Activated CD4-positive, alpha-beta T cell treated with anti-CD3 and anti-CD28 coated beads, Interleukin-2, amount 50 U/mL, for 1 hour (primary cell): ENCODE measurements at places on chromosomes 5 and 9.

DNA sequence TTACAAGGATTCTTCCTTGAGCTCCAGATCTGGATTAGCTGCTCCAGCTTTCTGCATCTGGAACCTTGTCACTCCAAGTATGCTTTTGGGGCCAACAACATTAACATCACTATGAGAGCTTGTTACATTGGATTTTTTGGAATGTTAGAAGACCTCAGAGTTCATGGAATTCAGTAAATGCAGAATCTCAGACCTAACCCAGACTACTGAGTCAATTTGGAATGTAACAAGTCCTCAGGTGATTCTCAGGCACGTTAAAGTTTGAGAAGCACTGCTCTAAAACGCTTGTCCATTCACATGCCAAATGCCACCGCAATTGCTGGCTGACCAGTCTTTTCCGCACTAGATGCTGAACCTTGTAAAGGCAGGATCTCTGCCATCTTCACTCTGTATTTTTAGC is 251.4 kb upstream of the TRIM32 start:
- DNase-seq: no peak

GRCh38 chr5:78738693-78739300 is 90.2 kb upstream of the LHFPL2 start:
- DNase-seq: no peak

DNA sequence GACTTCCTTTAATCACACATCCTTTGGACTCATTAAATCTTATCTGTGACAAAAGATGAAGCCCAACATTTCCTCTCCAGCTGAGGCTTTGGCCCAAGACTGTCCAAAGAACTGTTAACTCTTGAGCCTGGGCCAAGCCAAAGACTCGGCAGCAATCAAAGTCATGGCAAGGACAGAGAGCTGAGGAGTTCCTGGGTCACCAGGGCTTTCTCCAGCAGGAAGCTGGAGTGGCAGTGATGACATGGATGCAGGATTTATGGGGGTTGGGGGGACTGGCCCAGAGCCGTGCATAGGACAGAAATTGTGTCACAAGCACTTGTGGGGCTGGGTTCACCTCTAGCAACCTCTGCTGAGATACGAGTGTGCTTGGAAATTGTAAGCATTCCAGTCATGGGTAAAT is 440.3 kb downstream of the PLK2 start:
- no peak for DNase-seq

DNA sequence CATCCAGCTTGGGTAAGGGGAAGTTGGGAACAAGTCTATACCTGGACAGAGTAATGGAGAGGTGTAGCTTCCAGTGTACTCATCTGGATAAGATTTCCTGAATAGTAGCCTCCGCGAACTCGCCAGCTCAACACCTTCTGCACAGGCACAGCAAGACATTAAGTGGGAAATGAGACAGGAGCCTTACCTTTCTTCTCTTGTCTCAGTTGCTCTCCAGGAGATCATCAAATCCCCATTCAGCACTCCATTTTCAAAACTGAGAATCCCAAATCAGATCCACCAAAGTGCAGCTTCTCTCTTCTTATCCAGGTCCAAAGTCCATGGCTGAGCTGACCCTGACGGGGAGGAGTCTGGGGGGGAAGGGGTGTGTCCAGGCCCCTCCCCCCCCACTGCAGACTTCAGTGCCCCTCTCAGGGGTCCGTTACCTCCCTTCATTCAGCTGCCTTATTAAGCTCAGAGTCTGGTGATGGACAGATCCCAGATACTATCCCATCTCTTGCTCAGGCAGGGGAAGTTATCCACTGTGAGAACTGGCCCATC is 5.9 kb upstream of the MGAT1 start:
- no peak for DNase-seq

GRCh38 chr5:138743484-138743883 is 9.7 kb upstream of the CTNNA1 start:
- DNase-seq: no peak

DNA sequence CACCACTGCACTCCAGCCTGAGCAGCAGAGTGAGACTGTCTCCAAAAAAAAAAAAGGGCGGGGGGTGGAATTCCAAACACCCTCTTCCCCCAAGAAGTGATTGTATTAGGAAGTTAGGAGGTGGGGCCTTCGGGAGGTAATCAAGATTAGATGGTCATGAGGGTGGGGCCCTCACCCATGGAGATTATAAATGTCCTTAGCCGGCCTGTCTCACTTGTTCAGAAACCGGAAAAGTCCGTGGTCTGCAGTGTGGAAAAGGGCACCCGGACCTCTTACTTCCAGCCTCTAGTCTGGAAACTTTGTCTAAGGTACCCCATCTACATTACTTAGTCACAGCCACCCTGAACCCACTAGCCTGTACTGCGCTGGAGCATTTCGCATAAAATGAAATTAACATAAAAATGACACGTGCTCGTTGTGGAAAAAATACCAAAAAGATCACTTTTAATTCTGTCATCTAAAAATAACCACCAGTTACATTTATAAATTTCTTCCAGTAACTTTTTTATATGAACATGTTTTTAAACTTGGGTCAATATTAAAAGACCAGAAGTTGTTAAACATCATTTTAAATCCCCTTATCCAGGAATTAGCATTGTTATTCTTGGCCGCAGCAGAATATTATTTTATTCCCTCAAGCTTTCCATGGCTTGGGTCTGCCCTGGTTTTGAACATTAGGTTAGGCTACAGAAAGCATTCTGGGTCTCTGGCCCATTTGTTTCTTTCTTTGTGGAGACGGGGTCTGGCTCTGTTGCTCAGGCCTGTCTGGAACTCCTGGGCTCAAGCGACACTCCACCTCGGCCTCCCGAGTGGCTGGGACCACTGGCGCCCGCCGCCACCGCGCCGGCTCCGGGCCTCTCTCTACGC is 1.2 kb upstream of the CKS2 start:
- no peak for DNase-seq

- DNase-seq: no peak
Observed at GRCh38 chr9:121995997-121996396, 97.1 kb downstream of the TTLL11 start.

DNA sequence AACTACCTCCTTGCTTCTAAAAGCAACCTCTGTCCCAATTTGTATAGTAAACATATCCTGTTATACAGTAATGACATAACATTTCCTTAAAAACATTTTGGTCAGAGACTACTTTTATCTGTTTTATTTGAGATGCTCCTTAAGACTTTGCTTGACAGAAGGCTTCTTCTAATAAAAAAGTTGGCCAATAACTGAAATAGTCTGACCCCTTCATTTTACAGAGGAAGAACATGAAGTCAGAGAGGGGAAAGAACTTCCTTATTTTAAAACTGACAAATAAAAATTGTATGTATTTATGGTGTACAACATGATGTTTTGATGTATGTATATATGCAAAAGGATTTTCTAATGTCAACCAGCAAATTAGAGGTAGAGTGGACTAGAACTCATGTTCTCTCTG is 35.8 kb upstream of the SPARC start:
- no peak for DNase-seq

GRCh38 chr9:21144603-21145002 is 3.0 kb upstream of the IFNW1 start:
- DNase-seq: no peak

DNA sequence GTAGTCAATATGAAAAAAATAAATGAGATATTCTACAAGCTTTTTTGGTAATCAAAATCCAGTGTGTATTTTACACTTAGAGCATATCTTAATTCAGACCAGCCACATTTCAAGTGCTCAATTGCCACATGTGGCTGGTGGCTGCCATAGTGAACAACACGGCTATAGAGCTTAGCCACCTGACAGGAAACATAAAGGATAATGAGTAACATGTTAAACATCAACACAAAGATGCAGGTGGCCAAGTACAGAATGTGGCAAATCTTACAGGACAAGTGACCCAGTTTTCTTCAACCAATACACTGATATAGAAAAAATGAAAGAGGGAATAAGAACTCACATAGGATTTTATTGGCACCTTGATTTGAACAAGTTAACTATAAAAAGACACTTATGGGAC is 61.4 kb downstream of the KIF24 start:
- DNase-seq: no peak

DNA sequence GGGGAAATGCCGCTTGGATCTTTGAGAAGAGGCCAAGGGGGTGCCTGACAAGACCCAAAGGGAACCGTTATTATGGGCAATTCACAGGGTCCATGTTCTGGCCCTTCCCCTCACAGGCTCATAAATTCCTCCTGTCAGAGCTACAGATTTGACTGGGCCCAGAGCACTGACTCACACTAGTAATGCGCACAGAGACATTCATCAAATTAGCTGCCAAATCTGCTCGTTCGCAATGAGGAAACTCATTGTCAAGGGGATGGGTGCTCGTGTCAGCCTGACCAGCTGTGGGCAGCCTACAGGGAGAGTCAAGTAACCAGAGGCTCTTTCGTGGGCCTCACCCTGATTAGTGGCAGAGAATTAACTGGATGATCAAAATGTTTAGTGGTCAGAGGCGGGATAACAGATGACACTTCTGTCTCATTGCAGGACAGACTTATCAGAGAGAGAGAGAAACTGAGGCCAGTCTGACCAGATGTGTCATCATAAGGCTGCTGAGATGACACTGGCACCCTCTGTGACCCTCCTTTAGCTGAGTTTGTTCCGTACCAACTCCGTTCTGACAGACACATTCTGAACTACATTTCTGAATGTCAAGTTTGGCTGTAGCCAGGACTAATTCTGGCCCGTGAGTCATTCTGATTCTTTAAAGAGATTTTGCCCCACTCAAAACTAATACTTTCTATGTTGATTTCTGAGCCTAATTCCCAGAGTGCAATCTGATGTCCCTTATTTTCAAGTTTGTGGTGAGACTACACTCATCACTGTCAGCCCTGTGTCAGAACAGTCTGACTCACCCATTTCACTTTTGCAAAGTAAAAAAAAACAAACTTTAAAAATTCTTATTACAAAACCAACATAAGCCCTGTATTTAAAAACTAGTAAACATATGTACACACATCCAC is 377.1 kb downstream of the ACTL7B start:
- no peak for DNase-seq

GRCh38 chr5:91269198-91269597 is 113.9 kb downstream of the ARRDC3 start:
- DNase-seq: no peak

DNA sequence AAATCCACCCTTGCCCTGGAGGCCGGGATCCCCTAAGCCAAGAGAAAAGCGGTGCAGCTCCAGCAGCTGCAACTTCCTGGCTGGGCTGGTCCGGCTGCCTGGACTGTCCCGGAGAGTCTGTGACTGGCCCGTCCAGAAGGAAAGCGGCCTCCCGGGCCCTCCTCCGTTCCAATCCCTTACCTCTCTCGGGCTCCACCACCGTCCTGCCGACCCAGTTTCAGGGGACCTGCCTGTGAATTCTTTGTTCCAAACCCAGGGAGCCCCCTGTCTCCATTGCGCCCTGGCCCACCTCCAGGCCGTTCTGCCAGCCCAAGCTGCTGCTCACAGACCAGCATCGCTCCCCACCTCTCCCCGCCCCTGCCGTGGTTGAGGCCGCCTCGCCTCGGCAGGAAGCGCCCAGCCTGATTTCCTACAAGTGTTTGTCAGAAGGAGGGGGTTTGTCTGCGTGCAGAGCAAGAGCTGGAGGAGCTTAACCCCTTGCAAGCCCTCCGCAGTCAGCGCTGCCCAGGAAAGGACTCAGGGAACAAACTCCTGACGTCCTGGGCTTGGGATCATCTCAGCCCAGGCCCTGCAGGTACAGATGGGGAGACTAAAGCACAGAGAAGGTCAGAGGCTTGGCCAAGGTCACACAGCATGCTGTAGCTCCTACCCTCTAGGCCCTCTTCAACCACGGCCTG is at the start of gene AKNA:
TSS of gene AKNA (minus strand) at position 303 of the 677 bp plus-strand sequence. CDS start 6,649 bp downstream, outside the sequence.
- DNase-seq: peak; percentile 86

- no peak for DNase-seq
Observed at GRCh38 chr9:105355781-105356180, 92.1 kb upstream of the FSD1L start.

- DNase-seq: no peak
Observed at GRCh38 chr9:111945216-111945615, 48.6 kb downstream of the UGCG start.

DNA sequence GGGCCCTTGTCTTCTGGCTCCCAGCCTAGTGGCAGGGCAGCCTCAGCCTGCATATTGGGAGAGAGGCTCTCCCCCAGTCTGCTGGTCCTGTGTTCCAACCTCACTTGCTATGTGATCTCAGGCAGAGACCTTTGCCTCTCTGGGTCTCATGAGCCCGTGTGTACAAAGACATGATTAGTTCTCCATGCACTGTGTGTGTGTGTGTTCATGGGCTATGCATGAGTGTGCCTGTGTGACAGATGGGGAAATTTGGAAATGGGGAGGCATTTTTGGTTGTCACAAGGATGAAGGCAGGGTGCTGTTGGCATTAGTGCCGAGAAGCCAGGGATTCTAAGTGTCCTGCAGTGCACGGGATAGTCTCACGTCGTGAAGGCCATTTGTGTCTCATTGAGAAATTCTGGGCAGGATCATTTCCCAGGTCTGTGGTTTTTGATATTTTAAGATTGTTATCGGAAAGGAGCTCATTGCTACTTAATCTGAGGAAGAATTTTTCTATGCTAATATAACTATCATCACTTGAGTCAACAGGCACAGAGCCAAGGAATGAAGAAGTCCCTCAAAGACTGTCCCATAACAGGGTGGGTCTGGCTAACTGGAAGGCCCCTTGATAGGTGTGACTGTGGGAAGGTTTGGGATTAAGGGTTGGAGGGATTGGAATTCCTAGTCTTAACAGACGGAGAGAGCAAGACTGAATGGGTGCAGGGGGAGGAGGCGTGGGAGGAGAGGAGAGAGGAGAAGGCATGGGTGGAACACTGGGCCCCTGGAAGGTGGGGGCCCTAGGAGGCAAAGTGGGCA is 168.5 kb downstream of the RGS3 start:
- no peak for DNase-seq

GRCh38 chr5:167378894-167379723 is 912.3 kb upstream of the WWC1 start:
- no peak for DNase-seq

- no peak for DNase-seq
Observed at GRCh38 chr9:36479101-36479500, 79.0 kb upstream of the RNF38 start.

GRCh38 chr9:128127568-128127989 is at the start of gene PTGES2:
Gene PTGES2 (minus strand): TSS chr9:128127729. CDS start chr9:128127717, 12 bp downstream.
- peak; percentile 75 for DNase-seq

DNA sequence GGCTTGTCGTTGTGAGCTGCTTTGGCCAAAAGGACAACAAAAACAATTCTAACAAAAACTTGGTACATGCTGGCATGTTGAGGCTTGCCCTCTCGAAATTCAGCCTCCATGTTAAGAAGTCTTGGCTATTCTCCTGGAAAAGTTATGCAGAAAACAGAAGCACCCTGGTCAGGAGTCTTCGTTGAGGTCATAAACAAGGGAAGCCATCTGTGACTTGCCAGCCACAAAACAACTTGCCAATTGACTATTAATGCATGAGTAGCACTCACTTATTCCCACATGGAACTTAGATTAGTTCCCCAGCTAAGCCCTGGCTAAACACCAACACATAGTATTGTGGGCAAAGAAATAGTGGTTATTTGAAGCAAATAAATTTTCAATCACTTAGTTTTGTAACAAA is 521.0 kb upstream of the CHD1 start:
- no peak for DNase-seq

DNA sequence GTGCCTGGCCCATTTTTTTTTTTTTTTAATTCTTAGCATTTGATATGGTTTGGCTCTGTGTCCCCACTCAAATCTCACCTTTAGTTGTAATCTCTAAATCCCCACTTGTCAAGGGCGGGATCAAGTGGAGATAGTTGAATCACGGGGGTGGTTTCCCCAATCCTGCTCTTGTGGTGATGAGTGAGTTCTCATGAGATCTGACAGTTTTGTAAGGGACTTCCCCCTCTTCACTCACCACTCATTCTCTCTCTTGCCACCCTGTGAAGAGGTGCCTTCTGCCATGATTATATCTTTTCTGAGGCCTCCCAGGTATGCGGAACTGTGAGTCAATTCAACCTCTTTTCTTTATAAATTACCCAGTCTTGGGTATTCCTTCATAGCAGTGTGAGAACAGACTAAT is 27.2 kb downstream of the NDUFAF2 start:
- no peak for DNase-seq
